ENCODE measurements at places on chromosomes 2 and 18.
A peak's percentile ranks its signal among the peaks of the same experiment; 100 is the strongest.

- no peak for DNase-seq
These were observed 20.8 kb upstream of the TNP1 start for GRCh38 chr2:216880509-216881184.

DNA sequence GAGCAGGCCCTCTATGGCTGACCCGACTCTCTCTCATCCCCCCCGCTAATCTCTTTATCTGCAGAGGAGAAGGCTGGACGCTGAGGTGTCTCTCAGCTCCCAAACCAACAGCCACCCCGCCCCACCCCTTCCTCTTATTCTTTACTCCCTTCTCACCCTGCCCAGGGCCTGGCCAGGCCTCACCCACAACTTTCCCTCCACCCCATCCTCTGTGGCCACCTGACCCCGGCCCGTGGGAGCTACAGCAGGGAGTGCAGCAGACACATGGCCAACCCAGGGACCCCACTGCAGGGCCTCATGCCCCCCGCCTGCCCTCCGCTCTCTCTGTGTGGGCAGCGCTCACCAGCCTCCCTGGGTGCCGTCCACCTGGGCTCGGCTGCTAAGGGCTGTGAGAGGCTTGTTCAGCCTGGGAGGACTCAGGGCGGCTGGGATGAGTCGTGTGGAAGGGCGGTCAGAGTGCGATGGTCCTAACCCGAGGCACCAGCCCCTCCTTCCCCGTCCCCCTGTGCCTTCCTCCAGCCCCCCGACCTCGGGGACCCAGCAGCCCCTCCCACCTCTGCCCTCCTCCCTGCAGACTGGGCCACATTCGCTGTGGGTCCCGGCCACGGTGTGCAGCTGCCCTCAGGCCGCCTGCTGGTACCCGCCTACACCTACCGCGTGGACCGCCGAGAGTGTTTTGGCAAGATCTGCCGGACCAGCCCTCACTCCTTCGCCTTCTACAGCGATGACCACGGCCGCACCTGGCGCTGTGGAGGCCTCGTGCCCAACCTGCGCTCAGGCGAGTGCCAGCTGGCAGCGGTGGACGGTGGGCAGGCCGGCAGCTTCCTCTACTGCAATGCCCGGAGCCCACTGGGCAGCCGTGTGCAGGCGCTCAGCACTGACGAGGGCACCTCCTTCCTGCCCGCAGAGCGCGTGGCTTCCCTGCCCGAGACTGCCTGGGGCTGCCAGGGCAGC, 6.8 kb downstream of the NEU4 start:
- DNase-seq, result no peak

DNA sequence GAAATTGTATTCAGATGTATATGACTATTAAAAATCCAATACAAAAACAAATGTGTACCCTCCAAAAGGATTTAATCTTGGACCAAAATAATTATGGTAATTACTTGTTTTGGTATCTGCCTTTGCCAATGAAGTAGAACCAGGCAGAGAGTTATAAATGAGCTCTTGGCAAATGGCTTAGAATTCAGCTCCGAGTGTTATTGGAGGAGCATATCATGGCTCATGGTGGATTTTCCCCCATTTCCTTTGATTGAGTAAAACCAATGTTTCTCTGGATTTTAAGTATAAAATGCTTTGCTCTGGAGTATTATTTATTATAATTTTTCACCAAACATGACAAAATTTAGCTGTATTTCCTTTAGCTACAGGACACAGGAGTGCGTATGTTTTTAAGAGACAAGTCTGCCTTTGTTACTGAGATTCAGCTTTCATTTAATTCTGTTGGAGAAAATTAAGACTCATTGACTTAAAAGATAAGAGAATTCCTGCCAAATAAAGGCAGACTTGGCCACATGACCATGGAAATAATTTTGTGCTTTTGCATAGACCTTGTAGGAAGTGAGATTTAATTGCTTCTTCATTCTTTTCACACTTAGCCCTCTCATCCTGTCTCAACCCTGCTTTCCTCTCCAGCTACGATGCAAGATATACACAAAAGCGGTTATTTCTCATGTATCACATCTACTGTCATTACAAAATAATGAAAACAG, 281.0 kb upstream of the SOX11 start:
- DNase-seq, result no peak

DNA sequence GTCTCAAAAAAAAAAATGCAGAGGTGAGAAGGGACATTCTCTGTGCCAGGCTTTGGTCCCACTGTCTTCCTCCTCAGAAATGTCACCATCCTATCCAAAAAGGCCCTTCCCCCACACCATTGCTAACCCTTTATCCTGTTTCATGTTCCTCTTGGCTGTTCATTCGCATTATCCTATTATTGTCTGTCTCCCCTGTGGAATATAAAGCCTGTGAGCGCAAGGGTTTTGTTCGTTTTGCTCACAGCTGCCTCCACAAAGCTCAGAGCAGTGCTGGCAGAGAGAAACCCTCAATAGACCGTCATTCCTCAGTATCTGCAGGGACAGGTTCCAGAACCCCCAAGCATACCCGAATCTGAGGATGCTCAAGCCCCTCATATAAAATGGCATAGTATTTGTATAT, 91.8 kb downstream of the LOXHD1 start:
- DNase-seq, result no peak

DNA sequence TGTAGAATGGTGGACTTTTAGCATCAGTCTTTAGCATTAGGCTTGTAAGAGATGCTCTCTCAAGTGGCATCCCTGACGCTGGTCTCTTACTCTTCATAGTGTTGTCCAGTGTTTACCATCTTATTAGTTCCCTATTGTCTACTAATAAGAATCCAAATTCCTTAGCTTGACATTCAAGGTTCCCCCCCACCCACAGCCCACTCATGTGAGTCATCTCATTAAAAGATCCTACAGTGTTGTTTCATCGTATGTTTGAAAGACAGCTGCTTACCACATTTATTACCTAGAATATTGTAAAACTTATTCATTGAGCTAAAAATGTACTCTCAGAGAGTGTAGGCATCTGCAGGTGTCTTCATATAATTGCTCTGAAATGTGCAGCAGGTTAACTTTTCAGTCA, 28.5 kb downstream of the EIF5B start:
- DNase-seq, result no peak

GRCh38 chr2:112147382-112148168, 9.4 kb downstream of the FBLN7 start:
- no peak for DNase-seq

- no peak for DNase-seq
These were observed 81.7 kb downstream of the EPC2 start for GRCh38 chr2:148726228-148726627.

DNA sequence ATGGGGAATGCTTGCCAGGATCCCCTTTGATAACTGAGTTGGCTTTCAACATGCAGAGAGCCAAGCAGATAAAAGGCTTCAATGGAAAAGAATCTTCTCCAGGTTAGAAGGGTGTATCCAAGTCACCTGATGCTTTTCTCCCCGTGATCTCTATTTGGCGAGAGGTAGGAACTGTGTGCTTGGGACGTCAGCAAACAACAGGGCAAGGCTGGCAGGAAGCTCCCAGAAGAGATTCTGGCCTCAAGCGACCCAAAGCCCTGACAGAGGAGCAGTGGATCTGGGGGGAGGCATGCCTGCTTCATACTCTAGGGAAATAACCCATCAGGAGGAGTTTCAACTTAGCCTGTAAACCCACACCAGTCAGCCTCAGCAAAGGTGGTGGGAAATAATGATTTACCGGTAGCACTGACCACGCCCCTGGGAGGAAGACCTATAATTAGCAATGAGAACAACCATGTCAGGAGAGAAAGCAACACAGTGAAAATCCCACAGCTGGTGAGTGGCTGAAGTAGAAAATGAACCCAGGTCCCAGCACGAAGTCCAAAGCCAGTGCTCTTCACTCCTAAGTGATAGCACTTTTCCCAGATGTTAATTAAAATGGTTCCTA, 76.3 kb upstream of the SEC11C start:
- no peak for DNase-seq

DNA sequence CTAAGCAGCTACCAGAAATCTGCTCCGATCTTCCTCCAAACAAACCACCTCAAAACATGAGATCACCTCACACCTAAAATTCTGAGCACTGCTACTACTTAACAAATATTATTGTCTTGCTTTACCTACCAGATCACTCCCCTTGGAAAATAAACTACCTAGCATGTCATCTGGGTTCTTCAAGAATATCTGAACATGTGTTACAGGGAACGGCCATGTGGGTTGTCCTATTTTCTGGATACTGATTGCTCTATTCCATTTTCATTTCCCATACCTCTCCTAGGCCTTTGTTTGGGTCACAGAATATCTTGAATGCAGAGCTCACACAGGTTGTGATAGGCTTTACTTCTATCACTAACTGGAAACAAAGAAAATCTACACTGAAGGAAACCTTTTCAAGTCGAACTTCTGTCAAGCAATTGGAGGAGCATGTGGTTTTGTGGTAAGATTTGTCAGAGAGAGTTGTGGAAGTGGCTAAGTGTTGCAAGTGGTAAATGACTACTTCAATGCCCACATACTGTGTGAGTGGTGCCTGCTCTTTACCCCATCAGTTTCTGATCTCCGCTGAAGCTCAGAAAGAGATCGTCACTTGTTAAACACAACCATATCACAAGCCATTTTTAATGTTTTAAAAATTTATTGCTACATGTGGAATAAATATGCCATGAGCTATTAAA, 739.1 kb upstream of the ZEB2 start:
- DNase-seq, result peak; percentile 89

GRCh38 chr18:42177390-42177789, 222.4 kb downstream of the PIK3C3 start:
- DNase-seq, result no peak

DNA sequence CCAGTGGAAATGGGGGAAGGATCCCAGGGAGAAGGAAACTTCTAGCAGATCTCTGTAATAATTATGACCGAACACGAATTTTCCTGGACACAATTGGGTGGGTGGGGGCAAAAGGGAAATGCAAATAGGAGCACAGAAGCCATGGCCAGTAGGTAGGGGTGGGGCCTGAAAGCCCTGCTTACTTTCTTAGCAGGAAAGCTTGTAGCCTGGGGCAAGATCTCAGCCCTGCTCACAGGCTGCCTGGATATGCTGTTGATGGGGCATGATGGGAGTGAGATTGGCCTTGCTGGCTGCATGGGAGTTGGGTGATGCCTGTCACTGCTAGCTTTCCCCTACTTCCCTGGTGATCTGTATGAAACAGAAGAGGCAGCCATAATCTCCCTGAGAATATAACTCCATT, 45.9 kb upstream of the SPOPL start:
- no peak for DNase-seq

- DNase-seq, result no peak
These were observed 289.5 kb downstream of the CDCA7 start for GRCh38 chr2:173644146-173644545.

- no peak for DNase-seq
These were observed 124.8 kb upstream of the XPO1 start for GRCh38 chr2:61662990-61663389.

DNA sequence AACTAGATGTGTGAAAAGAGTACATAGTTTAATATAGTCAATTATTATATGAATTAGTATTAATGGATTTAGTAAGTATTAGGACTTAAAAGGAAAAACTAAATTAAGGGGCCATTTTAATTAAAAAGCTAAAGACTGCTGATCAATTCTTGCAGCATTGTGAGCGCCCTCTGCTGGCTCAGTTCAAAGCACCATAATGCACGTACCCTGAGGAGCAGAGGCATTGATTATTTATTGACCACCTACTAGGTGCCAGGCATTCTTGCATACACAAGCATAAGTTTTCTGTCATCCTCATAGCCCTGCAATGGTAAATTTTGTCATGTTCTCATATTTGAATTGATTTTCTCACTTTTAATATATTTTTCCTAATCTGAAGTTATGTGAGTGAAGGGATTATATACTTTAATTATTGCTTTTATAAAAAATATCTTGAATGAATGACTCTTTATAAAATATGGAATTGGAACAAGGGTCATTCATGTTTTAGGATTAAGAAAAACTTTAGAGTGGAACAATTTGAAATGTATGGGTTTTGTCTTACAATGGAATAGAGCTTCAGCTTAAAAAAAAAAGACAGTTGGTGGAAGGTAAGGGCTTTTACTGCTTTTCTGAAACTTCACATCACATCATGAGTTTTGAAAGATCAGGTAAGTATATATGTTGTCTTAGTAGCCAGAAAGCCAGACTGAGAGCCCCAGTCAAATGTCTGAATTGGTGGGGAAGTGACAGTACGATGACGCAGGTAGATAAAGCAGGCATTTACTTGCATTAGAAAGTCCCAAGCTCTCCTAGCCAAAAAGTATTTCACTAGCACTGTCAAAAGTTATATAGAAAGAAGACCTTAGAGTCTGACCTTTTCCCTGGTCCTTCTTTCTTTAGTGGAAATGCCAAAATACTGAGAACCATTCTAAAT, 9.7 kb downstream of the ITGA4 start:
- no peak for DNase-seq

DNA sequence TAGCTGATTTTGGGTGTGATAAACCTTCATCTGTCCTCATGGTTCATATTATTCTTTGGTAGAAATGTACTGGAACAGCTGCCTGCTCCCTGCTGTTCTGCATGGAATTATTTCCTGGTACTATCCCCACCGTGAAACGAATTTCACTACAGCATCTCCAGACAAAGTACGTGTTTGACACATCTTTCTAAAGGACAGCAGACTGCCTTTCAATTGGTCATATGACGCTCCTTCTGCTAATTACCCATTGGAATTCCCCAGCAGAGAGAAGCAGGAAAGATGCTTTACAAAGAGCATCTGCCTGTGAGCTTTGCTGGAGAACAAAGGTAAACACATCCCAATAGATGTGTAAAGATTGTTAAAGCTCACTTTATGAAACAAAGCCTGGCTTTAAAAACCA, 4.4 kb upstream of the RFX8 start:
- no peak for DNase-seq

- DNase-seq, result no peak
These were observed 50.2 kb downstream of the EMILIN2 start for GRCh38 chr18:2896990-2897389.

DNA sequence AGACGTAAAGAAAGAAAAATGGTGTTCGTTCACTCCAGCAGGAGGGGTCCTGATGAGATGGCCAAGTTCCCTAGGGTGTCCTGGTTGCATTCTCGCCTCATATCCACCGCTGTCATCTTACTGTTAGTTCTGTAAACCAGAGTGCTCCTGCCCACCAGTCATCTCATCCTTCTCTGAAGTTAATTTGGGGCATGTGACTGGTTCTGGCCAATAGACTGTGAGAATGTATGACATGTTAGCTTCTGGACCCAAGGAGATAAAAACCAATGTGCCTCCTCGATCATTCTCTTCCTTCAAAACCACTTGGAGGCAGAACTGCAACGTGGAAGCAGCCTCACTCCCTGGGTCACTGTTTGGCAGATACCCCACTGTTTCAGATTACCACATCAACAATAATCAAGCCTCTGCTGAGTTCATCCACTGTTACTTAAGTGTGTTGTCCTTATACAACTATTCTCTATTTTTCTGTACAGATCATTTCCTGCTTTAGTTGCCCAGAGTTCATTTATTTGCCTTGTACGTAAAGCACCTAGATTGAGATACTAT, 759.1 kb downstream of the TSN start:
- DNase-seq, result no peak

GRCh38 chr18:48795696-48796095, 155.1 kb downstream of the SMAD7 start:
- no peak for DNase-seq
